Activated naive CD8-positive, alpha-beta T cell treated with anti-CD3 and anti-CD28 coated beads for 36 hours (primary cell): ENCODE measurements at places on chromosomes 2 and 18. TPM values are rescaled to one million over a fixed set of nuclear protein-coding genes. Genes with fewer than 3 reads are reported as not detected.
A peak's percentile ranks its signal among the peaks of the same experiment; 100 is the strongest.

UGT1A9 gene
- total RNA-seq, result not detected

FAM161A gene
- 7.0 TPM for total RNA-seq

CDH2 gene
- 0.10 TPM for total RNA-seq

PDCD1 gene
- total RNA-seq, result 24.3 TPM

YPEL5 gene
- total RNA-seq, result 25.4 TPM

CHRNG gene
- total RNA-seq, result not detected

COL4A4 gene
- not detected for total RNA-seq

DLX2 gene
- not detected for total RNA-seq

FTCDNL1 gene
- 3.4 TPM for total RNA-seq

MSH6 gene
- total RNA-seq, result 173 TPM

CYTIP gene
- total RNA-seq, result 304 TPM

IL1RL2 gene
- not detected for total RNA-seq

DNA sequence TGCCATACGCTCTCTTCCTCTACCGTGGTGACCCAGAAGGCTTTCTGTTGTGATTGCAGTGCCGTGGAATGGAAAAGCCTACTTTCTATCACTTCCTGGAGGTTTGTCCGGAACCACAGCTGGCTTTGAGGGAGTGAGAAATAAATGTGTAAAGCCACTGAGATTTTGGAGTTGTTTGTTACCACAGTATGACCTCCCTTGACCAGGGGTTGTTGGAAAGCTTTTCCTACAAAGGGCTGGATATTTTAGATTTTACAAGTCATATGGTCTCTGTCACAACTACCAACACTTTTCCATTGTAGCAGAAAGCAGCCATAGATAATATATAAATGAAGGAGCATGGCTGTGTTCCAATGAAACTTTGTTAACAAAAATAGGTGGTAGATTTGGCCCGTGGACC lies 70.3 kb downstream of the VAPA start:
- no peak overlapping the region for H3K4me3 ChIP-seq
- H3K4me1 ChIP-seq, result no peaks in the 10 kb centered on the region
- peaks cover 2% of the 10 kb centered on the region for H3K36me3 ChIP-seq
- no peaks in the 10 kb centered on the region for H3K27me3 ChIP-seq
- no peak overlapping the region for H3K27ac ChIP-seq

DNA sequence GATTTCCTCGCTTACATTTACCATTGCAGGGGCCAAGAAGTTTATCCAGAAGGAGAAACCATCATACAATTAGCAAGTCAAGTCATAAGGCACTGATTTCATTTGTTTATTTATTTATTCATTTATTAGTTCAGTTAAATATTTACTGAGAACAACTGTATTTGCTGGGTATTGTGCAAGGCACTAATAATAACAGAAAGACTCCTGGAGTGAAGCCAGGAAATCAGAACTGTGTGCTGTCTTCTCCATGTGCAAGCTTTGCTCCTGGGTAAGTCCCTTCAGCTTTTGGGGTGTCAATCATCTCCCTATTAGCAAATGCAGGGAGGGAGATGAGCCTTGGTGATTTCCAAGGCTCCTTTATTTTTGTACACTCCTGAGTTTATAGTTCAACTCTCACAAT lies 341.6 kb upstream of the MEIS1 start:
- no peaks in the 10 kb centered on the region for H3K36me3 ChIP-seq
- no peaks in the 10 kb centered on the region for H3K27me3 ChIP-seq
- H3K4me1 ChIP-seq, result no peaks in the 10 kb centered on the region

GRCh38 chr2:69061525-69061924 lies 48.5 kb downstream of the ANTXR1 start:
- no peak overlapping the region for H3K4me3 ChIP-seq
- no peaks in the 10 kb centered on the region for H3K36me3 ChIP-seq
- peaks cover 56% of the 10 kb centered on the region for H3K27me3 ChIP-seq
- H3K4me1 ChIP-seq, result no peaks in the 10 kb centered on the region
- H3K27ac ChIP-seq, result no peak overlapping the region
- no peak for DNase-seq

GRCh38 chr2:168620554-168620953 lies 164.5 kb downstream of the CERS6 start:
- peaks cover 15% of the 10 kb centered on the region for H3K36me3 ChIP-seq
- no peaks in the 10 kb centered on the region for H3K27me3 ChIP-seq
- peaks cover 27% of the 10 kb centered on the region for H3K4me1 ChIP-seq
- DNase-seq, result no peak
- no peak overlapping the region for H3K27ac ChIP-seq

- H3K27ac ChIP-seq, result no peak overlapping the region
- H3K27me3 ChIP-seq, result no peaks in the 10 kb centered on the region
- no peak for DNase-seq
- H3K4me1 ChIP-seq, result no peaks in the 10 kb centered on the region
Observed at GRCh38 chr2:71583876-71584275, 130.5 kb downstream of the DYSF start.

DNA sequence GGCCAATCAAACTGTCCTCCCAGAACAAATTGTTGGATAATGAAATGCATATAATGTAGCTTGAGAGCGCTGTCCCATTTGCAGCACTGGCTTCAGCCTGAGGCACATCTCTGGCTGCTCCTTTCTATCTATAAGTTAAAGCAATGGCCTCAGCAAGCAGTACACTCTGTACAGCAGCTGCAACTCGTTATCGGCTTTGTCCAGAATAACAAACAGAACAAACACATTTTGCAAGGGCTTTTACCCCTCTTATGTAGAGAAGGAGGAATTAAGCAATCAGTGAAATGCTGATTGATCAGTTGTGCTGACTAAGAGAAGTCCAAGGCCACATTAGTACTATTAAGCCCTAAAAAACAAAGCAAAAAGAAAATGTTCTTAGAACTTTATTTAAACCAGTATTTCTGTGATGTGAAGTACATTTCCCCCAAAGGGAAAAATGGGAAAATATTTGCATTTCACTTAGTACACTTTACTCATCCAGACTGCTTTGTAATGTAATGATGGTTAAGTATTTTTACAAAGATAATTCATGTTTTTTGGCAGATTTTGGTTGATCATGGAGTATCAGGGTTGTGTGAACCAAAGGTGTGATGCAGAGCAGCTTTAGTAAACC lies 15.0 kb upstream of the CPS1 start:
- H3K4me3 ChIP-seq, result no peak overlapping the region
- no peaks in the 10 kb centered on the region for H3K4me1 ChIP-seq
- H3K36me3 ChIP-seq, result no peaks in the 10 kb centered on the region
- H3K27me3 ChIP-seq, result peaks cover 10% of the 10 kb centered on the region

GRCh38 chr2:49237867-49238603 lies 83.7 kb upstream of the FSHR start:
- no peaks in the 10 kb centered on the region for H3K4me1 ChIP-seq
- H3K36me3 ChIP-seq, result no peaks in the 10 kb centered on the region
- no peak overlapping the region for H3K27ac ChIP-seq
- DNase-seq, result no peak

GRCh38 chr2:46800218-46800617 lies 115.4 kb downstream of the MCFD2 start:
- no peak for DNase-seq
- H3K27ac ChIP-seq, result no peak overlapping the region
- H3K36me3 ChIP-seq, result no peaks in the 10 kb centered on the region
- H3K4me1 ChIP-seq, result no peaks in the 10 kb centered on the region
- no peaks in the 10 kb centered on the region for H3K27me3 ChIP-seq

GRCh38 chr2:7527165-7527722 lies 610.0 kb downstream of the RNF144A start:
- H3K27me3 ChIP-seq, result no peaks in the 10 kb centered on the region
- H3K4me1 ChIP-seq, result peaks cover 54% of the 10 kb centered on the region
- H3K36me3 ChIP-seq, result peaks cover 82% of the 10 kb centered on the region
- no peak for DNase-seq
- peak overlapping the region; percentile 66 for H3K27ac ChIP-seq

DNA sequence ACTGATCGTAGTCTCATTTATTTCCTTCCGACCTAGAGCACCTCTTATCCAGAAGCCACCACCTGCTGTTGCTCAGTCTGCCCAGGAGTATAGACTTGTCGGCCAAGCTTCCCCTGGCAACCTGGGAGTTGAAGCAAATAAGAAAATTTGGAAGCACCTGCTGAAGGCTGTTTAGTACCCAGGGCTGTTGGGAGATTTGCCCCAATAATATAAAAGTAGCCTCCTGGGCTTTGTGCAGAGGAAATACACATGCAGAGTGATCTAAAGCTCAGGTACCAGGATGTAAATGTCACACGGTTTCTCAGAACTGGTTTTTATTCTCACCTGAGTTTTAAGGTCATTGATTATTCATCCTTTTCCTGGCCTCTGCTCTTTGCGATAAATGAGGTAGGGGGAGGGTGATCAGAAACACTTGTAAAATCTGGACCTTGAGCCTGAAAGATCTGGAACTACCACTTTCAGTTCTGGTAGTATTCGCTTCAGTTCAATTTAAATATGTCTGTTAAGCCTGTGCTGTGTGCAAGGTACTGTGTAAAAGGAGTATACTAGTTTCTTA lies 789 bp upstream of the COX7A2L start:
- no peak for DNase-seq
- peaks cover 2% of the 10 kb centered on the region for H3K36me3 ChIP-seq
- no peaks in the 10 kb centered on the region for H3K27me3 ChIP-seq
- H3K4me1 ChIP-seq, result peaks cover 29% of the 10 kb centered on the region
- peak overlapping the region; percentile 80 for H3K4me3 ChIP-seq

GRCh38 chr2:46202453-46202852 lies 94.8 kb upstream of the EPAS1 start:
- DNase-seq, result no peak
- H3K4me3 ChIP-seq, result no peak overlapping the region

DNA sequence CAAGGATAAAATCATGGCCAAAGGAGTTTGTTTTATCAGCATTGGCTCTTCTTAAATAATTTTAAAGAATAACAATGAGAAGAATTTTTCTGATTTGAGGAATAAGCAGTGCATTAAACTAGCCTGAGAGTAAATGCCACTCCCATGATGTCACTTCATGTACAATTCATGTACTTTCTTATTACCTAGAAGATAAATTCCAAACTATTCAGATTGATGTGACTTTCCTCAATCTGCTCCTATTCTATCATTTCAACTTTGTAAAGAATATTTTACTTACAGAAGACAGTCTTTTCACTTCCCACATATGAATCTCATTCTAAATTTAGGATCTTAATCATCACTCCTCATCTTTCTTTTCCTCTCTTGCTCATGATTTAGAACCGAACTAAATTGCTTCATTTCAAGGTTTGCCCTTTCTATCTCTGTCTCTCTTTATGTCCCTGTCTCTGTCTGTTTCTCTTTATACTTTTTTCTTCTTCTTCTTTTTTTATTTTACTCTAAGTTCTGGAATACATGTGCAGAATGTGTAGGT lies 1142.0 kb upstream of the PIK3C3 start:
- H3K4me1 ChIP-seq, result no peaks in the 10 kb centered on the region
- H3K27me3 ChIP-seq, result no peaks in the 10 kb centered on the region
- no peaks in the 10 kb centered on the region for H3K36me3 ChIP-seq
- H3K4me3 ChIP-seq, result no peak overlapping the region
- no peak overlapping the region for H3K27ac ChIP-seq

DNA sequence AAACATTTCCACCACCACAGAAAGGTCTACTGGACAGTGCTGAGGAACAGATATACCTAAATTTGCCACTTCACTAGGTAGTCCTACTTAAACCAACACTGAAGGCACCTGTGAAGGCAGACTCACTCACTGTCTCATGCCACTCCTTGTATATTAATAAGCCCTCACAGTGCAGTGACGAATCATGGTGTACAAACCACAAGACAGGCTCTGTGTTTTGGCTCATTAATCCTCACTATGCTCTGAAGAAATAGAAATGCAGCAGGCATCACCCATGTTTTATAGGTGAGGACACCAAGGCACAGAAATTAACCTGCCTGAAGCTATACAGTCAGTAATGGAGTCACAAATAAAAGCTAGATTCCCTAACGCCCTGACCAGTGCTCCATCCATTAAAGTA lies 44.3 kb downstream of the BARD1 start:
- no peaks in the 10 kb centered on the region for H3K27me3 ChIP-seq
- peaks cover 46% of the 10 kb centered on the region for H3K36me3 ChIP-seq
- H3K27ac ChIP-seq, result no peak overlapping the region
- H3K4me1 ChIP-seq, result no peaks in the 10 kb centered on the region
- H3K4me3 ChIP-seq, result no peak overlapping the region

GRCh38 chr18:11995445-11996189 lies 14.3 kb downstream of the IMPA2 start:
- peaks cover 9% of the 10 kb centered on the region for H3K4me1 ChIP-seq
- no peak overlapping the region for H3K4me3 ChIP-seq
- H3K36me3 ChIP-seq, result peaks cover 1% of the 10 kb centered on the region
- H3K27ac ChIP-seq, result no peak overlapping the region
- no peaks in the 10 kb centered on the region for H3K27me3 ChIP-seq

DNA sequence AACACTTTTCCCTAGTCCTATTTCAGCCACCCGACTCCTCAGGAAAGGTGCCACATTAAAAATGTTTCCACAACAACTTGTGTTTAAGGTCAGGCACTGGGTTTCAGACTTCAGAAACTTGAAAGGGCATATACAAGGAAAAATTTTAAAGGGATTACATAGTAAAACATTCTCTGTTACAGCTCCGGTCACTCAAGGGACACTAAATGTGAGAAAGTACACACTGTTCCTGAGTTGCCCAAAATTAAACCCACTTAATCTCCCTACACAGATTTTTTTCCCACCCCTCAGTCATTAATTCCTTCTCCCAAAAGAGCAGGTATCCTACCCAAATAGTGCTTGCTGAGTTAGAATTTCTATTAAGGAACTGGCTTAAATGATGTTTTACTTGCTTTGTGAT lies 14.2 kb downstream of the STK39 start:
- H3K4me3 ChIP-seq, result no peak overlapping the region
- peaks cover 27% of the 10 kb centered on the region for H3K4me1 ChIP-seq
- no peak for DNase-seq
- no peaks in the 10 kb centered on the region for H3K27me3 ChIP-seq
- peaks cover 36% of the 10 kb centered on the region for H3K36me3 ChIP-seq
- no peak overlapping the region for H3K27ac ChIP-seq

DNA sequence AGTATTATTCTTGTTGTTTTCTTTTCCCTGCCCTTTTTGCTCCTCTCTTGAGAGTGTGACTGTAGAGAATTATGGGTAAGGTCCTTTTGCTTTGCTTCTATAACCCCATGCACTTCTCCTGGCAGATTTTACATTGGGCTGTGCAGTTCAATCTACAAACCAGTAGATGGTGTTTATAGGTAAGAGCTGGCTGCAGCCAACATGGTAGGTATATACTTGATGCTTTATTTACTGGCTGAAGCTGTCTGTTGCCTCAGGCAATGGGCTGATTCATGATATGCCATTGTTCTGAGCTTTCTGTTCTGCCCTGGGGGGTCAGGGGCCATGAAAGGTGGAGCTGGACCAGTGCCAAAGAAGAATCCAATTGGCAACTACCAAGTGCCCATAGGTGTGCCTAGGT lies 48.3 kb upstream of the MYL1 start:
- no peak overlapping the region for H3K4me3 ChIP-seq
- no peak overlapping the region for H3K27ac ChIP-seq
- DNase-seq, result no peak
- no peaks in the 10 kb centered on the region for H3K4me1 ChIP-seq
- H3K36me3 ChIP-seq, result no peaks in the 10 kb centered on the region

- peaks cover 26% of the 10 kb centered on the region for H3K4me1 ChIP-seq
- no peak overlapping the region for H3K4me3 ChIP-seq
- H3K27ac ChIP-seq, result peak overlapping the region; percentile 73
- no peak for DNase-seq
- no peaks in the 10 kb centered on the region for H3K27me3 ChIP-seq
Observed at GRCh38 chr2:195543902-195544894, 112.8 kb upstream of the SLC39A10 start.

- H3K27ac ChIP-seq, result no peak overlapping the region
- peaks cover 15% of the 10 kb centered on the region for H3K36me3 ChIP-seq
- no peak for DNase-seq
Observed at GRCh38 chr2:97928591-97928990, 67.2 kb downstream of the TMEM131 start.
